ENCODE measurements at places on chromosomes 11 and 22. TPM values are rescaled to one million over a fixed set of nuclear protein-coding genes. Genes with fewer than 3 reads are reported as not detected.

Gene APIP
- total RNA-seq = 27.0 TPM

Gene ANO5
- total RNA-seq = not detected

Gene RTN4R
- total RNA-seq = 5.2 TPM

Gene TBX1
- total RNA-seq = not detected

Gene DUSP18
- 8.8 TPM for total RNA-seq

Gene MS4A12
- total RNA-seq = not detected

Gene FGF19
- total RNA-seq = not detected

Gene POU2AF1
- total RNA-seq = 1.6 TPM

Gene CSTF3
- total RNA-seq = 26.6 TPM

Gene TXNRD2
- 16.7 TPM for total RNA-seq

Gene SLC22A25
- not detected for total RNA-seq

Gene CSNK2A3
- total RNA-seq = 1.2 TPM

Gene GGTLC3
- total RNA-seq = not detected

Gene UBQLNL
- 0.20 TPM for total RNA-seq

Gene P2RY2
- total RNA-seq = not detected

Gene NXPE2
- not detected for total RNA-seq

Gene PRR33
- total RNA-seq = not detected

Gene SYT8
- not detected for total RNA-seq

Gene TBX10
- not detected for total RNA-seq

Gene KCNQ1OT1
- total RNA-seq = 0.19 TPM

Gene MS4A15
- total RNA-seq = not detected

Gene BTBD18
- total RNA-seq = not detected

Gene ASCL2
- 0.45 TPM for total RNA-seq

Gene TOM1
- total RNA-seq = 43.3 TPM

Gene RFPL2
- total RNA-seq = 0.31 TPM

Gene TECTA
- total RNA-seq = 0.31 TPM

Gene TMEM218
- 14.2 TPM for total RNA-seq

Gene PDGFD
- not detected for total RNA-seq

Gene SHISA8
- 0.18 TPM for total RNA-seq

Gene UPB1
- total RNA-seq = 0.53 TPM

Gene MISFA
- 0.79 TPM for total RNA-seq

Gene RAB39A
- total RNA-seq = not detected

Gene GSTT2B
- total RNA-seq = not detected

Gene CTTN
- total RNA-seq = 0.39 TPM

Gene INS
- not detected for total RNA-seq

Gene OR56A1
- not detected for total RNA-seq

Gene TRIM29
- total RNA-seq = not detected

Gene PPM1F
- total RNA-seq = 14.9 TPM

Gene E2F8
- total RNA-seq = 35.5 TPM

Gene LDHAL6A
- not detected for total RNA-seq

Data from activated naive CD4-positive, alpha-beta T cell treated with anti-CD3 and anti-CD28 coated beads, Interleukin-2, amount 10 ng/mL, durations not matched to agents 5 hours and 36 hours (primary cell).